ENCODE measurements at places on chromosomes 6 and 20. TPM values are rescaled to one million over a fixed set of nuclear protein-coding genes. Genes with fewer than 3 reads are reported as not detected.

DNA sequence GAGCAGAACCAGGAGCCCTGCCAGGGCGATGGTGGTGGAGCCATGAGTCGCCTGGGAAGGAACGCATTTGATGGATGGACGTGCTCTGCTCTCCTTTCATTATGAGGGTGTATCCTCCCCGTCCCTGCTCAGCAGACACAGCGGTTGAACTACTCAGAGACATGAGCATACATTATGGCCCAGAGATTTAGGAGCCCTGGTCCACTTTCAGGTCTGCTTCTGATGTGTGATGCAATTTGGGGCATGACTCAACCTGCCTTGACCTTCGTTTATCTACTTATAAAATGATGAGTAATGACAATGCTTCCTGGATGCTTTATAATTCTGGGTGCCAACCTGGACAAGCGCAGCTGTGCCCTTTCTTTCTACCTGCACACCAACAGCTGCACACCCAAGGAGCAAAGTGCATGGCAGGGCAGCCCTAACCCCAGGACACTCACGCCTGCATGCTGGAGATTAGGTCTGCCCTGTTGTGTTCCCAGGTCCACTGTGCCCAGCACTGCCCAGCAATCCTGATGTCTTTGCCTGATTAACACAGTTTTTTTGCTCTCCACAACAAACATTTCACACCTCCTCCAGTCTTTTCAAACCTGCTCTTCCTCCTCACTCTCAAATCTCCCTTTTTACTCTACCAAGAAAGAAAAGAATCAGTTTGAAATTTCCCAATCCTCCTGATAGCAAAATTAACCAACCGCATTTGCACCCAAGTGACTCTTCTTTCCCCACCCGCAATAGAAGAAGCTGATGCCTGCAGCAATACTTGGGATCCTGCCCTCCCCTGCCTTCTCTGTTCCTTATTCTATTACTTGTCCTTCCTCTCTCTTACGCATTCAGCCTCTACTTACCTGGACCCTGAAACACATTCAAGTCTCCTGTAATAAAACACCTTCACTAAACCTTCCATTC, 81.2 kb downstream of the EZR start:
- DNase-seq: no peak

SLC32A1 gene
- not detected for total RNA-seq

DNA sequence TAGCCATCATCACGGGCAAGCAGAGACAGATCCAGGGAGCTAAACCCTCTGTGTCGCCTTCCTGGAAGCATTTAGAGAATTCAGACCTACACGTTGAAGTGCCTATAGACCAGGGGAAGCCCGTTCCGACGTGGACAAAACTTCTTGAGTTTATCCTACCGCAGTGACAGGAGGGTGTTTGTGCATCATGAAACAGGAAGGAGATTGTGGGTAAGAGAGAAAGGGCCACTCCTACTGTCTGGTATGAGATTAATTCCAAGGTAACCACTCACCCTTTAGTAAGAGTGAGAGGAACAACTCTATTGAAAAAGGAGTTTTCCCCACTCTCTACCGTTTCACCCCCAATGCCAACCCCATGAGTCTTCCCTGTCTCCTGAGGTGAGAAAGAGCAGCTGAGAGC, 133.7 kb downstream of the TFAP2C start:
- no peak for DNase-seq

DNA sequence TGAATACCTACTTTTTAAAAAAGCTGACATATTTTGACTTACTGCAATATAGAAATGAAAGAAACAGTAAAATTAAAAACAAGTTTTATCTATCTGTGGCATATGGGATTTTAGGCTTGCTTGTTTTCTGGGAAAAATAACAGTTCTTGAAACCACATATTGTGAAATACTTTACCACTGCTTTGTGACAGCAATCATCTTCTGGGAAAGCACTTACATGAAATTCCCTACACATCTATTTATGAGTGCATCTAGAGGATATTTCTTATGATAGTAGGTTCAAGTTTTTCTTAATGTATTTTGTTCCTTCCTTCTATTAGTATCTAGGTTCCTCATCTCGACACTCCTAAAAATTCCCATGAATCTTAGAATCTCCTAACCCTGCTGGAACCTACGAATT, 75.2 kb downstream of the STXBP5 start:
- DNase-seq: no peak

- no peak for DNase-seq
Measured at GRCh38 chr6:149419696-149420404, 19.8 kb downstream of the SUMO4 start.

DNA sequence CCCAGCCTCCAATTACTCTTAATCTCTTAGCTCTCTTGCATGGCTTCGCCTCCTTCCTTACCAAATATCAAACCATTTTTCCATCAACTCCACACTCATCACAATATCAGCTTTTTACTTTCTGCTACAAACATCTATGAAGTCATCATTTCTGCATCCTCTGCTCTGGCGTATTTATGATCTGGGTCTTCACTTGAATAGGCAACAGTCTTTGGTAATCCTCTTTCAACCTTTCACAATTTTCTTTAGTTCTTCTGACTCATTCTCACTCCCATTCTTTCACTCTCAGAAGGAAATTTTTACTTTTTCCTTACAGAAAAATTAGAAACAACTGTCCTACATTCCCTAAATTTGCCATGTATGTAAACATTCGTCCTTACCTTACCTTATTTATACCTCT, 522.4 kb downstream of the HDGFL1 start:
- no peak for DNase-seq

DNA sequence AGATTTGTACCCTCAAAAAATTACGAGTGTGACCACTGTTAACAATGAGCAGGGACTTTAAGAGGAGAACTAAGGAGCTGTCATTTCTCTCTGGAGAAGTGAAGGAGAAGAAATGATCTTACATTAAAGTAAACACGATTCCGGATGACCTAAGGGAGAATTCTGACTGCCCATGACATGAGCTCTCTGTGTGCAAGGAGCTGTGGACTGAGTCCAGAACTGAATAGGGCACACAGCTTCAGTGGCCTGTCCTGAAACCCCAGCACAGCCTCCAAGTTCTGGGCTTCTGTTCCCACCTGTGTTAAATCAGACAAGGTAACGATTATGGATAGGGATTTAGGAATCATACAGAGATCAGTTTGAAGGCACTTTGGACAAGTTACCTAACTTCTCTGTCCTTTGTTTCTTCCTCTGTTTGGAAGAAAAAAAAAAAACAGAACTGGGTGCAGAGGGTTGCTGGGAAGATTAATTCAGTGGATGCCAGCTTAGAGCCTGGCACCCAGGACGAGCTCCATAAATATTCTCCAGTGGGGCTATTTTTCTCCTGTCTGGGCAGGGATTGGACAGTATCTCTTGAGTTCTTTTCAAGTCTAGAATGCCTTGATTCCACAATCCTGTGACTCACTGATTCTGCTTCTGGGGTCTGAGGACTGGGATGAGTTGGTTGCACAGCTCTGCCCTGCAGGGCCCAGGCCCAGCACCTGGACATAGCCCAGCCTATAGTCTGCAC, 65.7 kb downstream of the MRPL14 start:
- DNase-seq: no peak

DNA sequence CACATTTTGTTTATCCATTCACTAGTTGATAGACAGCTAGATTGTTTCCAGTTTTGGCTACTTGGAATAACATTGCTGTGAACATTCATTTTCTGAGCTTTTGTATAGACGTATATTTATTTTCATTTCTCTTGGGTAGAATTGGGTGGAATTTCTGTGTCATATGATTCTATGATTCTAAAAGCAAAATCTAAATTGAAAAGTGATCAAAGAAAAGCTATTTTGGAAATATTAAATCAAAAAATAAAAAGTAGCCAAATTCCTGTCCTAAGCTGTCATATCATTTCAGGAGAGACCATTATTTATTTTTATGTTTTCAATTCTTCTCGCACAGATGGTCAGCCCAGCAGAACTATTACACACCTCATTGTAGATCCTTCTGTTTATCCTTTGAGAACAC, 229.2 kb downstream of the COL12A1 start:
- no peak for DNase-seq

TAAR6 gene
- not detected for total RNA-seq
